Stimulated activated memory B cell treated with anti-CD40 and anti-IgM and Interleukin-4, amounts not matched to agents 10 μg/mL and 1 μg/mL and 100 μg/mL, for 72 hours (primary cell): ENCODE measurements at places on chromosomes 1 and 21.
A peak's percentile ranks its signal among the peaks of the same experiment; 100 is the strongest.

DNA sequence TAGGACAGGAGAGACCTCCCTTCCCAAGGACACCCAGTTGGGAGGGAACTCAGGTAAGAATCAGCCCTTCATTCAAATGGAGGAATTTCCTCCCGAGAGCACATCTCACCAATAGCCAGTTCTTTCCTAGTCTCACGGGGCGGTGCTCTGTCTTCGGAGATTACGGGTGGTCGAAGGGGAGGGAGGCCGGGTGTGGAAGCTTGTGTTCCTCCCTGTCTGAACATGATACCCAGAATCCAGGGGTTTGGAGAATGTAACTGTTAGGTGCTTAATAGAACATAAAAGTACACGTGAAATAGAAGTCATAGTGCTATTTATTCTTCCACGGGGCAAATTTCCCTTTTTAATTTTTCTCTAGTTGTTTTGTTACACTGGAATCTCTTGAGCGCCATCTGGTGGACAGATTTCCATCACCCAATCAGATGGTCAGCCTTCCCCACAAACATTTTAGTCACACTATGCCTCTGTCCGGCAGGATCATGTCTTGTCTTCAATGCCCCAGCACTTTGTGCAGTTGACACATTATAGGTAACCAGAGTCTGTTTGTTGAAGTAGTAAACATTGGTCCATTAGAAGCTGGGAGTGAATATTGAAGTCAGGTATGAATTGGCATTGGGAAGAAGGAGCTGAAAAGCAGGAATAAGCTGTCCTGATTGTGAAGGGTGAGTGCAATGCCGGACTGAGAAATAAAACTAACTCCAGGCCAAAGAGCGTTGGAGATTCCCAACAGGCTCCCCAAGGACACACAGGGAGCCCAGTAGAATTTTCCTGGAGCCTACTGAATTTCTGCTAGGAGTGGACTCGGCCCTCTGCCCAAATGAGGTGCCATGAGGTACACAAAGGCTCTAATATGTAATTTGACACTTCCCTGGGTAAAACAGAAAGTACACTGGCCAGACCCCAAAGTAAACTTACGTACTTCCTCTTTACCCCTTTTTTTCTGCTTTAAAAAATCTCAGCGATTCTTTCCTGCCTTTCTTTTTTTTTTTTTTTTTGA lies 27.6 kb upstream of the ZNF697 start:
- peak; percentile 65 for ATAC-seq

GRCh38 chr1:202579806-202580205 lies 130.4 kb downstream of the SYT2 start:
- ATAC-seq, result no peak

GRCh38 chr21:32482565-32483292 lies 70.2 kb downstream of the EVA1C start:
- no peak for ATAC-seq

DNA sequence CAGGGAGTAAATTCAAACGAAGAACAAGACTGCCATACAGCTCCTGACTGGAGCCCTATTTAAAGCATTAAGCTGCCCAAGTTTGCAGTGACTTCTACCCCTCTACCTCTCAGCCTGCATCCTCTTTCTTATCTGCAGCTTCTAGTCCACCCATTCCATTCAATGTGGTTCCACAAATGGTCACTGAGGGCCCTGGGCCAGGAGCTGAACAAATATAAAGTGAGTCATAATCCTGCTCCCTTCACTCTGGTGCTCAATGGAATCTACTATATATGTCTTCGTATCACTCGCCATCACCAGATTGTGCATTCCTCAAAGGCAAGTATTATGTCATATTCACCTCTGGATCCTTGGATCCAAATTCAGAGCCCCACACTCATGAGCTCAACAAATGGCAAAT lies 398.7 kb downstream of the BRINP2 start:
- ATAC-seq, result no peak

DNA sequence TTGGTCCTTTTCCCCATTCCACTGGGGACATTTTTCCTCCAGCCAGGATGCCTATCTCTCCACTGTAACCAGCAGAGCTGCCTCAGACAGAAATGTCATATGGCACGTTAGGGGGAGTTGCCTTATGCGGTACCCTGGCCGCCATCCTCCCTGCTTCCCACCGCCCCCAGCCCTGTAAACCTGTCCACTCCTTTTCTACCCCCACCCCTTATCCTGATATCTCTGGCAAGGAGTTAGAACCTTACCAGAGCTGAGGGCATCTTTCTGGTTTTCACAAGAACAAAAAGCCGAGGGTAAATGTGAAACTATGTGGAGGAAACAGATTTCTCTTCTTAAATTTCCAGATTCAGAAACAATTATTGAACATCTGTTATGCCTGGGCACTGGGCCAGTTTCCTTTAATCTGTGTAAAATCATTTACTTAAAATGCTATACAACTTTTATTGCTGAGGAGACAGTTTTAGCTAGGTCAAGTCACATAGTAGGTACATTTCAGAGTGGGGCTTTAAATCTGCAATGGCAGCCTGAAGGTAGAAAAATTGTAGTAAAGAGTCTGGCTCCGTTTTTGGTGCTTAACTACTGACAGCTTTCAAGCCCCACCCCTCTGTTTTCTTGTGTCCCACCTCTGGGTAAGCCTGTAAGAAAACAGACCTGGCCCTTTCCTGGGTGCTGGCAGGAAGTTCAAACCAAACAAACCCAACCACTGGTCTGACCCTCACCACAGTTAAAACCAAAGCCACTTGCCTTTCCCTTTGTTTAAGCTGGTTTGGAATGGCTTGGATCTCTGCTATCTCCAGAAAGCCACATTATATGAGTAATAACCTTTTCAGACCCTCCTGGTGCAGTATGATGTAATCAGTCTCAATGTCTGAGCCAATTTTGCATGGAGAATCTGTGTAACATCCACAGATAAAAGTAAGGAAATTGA lies 319.0 kb downstream of the HHAT start:
- no peak for ATAC-seq
